ENCODE measurements at places on chromosomes 4 and X.

DNA sequence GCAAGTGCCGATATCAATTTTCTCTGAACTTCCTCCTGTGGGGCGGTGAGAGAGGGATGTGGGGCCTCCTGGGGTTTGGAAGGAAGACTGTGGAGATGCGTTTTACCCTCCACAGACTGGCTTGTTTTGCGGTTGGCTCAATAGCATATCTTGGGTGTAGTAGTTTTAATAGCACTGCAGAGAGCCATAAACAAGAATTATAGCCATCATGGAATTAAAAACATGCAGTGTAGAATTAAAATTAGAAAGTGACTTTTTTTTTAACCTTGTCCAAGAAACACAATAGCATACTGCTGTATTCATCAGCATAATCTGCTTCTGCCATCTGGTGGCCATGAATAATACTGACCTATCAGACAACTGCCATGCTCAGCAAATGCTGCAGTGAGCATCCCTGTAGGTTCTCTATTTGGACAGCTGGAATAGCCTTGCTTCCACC lies 47.3 kb upstream of the SCML1 start:
- no peak for DNase-seq

- no peak for DNase-seq
These were observed 33.5 kb downstream of the ARHGEF9 start for GRCh38 chrX:63751481-63751880.

GRCh38 chr4:13470379-13470778 lies 13.8 kb downstream of the RAB28 start:
- no peak for DNase-seq

DNA sequence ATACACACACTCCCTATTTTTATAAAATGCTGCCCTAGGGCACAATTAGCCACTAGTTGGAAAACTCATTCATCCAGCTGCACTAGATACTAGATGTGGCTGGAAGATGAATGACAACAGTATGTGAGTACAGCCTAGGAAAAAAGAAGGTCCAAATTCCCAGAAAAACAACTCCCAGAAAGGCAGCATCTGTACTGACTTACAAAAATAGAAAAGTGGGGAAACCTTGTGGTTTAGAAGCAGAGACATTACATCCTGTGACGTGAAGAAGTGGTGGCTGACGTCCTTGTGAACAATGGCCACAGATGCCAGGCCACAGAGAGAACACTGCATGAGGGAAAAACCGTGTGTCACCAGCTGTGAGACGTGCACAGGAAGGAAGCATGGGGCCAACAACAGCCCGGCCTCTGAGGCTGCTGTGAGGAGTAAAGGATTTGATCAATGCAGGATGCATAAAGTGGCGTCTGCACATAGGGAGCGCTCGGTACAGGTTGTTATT lies 81.2 kb downstream of the SPRY1 start:
- DNase-seq = no peak

GRCh38 chr4:169341490-169341889 lies 70.7 kb upstream of the SH3RF1 start:
- no peak for DNase-seq

- DNase-seq = no peak
These were observed 86.3 kb downstream of the ZNF827 start for GRCh38 chr4:145852256-145852839.

- DNase-seq = no peak
These were observed 48.8 kb downstream of the C4orf33 start for GRCh38 chr4:129144755-129145206.

GRCh38 chr4:55682295-55682694 lies 46.2 kb upstream of the NMU start:
- no peak for DNase-seq

GRCh38 chrX:48508400-48509244 lies at the start of gene PORCN:
TSS of gene PORCN (plus strand) at chrX:48508992. CDS start at chrX:48509821, 829 bp downstream.
- DNase-seq = peak; percentile 76

DNA sequence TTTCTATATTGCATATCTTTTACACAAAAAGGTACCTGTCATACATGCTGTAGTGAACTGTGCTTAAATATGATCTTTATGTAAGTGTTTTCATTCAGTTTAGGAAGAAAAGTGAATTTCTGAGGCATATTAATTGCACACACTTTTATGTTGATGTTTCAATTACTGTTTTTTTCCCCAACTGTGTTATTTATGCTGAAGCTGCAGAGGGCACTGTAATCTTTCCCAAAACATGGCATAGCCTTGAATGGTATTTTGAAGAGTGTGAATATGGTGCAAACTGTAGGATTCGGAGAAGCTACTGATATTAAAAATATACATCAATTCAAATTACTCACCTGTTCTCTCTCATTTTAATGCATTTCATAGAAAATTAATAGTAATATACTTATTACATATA lies 6.0 kb upstream of the CENPE start:
- DNase-seq = no peak

- DNase-seq = no peak
These were observed 952 bp downstream of the ANOS1 start for GRCh38 chrX:8730812-8731558.

DNA sequence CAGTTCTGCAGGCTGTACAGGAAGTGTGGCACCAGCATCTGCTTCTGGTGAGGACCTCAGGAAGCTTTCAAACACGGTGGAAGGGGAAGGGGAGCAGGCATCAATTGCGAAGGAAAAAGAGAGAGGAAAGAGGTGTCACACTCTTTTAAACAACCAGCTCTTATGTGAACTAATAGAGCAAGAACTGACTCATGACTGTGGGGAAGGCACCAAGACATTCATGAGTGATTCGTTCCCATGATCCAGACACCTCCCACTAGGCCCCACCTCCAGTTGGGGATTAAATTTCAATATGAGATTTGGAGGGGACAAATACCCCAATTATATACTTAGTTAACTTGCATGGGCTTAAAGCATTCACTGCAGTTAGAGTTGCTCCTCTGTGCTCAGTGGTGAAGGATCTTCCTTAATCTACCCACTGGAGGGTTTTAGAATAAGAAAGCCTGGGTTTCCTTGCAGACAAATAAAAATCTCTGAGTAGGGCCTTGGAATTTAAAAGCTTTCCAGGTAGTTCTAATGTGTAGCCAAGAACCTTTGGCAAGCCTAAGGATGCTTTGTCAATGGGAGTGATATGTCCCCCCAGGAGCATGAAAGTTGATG lies 60.0 kb downstream of the SYNPO2 start:
- no peak for DNase-seq

- DNase-seq = no peak
These were observed 48.8 kb downstream of the HS6ST2 start for GRCh38 chrX:132909643-132910042.

- DNase-seq = no peak
These were observed 779.0 kb upstream of the INTU start for GRCh38 chr4:126853715-126854114.

All from stimulated activated naive CD4-positive, alpha-beta T cell treated with Interleukin-2 at 50 U/mL for 16 hours (primary cell).